COR-L47 (cell line): ENCODE measurements at places on chromosomes 12 and 14.

DNA sequence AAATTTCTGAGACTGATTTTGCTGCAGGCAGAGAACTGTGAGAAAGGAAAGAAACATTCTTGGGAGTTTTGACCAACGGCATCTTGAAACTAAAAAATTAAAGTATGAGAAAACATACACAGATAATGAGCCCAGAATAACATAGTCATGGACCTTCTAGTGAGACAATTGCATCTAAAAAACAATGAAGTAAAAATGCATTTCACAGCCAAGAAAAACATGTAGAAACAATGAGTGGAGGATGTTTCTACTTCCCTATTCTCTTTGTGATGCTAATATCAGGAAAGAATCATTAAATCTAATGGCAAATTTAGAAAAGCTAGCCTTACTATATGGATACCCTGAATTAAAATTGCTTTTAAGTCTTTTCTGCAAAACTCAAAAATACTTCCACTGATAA, 12.2 kb upstream of the PLEKHG7 start:
- no peak for DNase-seq

DNA sequence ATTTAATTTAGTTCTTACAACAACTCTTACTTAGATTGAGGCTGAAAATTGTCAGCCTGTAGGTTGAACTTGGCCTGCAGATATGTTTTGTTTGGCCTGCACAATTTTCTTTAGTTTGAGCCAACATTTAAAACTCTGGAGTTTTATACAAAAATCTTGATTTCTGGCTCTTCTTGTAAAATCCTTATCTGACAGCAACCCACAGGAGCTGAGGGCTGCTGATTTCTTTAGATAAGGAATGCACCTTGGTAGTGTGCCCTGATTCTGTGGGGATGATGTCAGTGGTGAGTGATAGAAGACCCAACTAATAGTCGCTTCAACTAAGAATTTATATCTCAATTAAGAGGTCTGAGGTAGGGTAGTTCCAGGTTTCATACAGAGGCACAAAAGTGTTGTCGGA, 49.5 kb downstream of the SOCS2 start:
- DNase-seq: no peak

DNA sequence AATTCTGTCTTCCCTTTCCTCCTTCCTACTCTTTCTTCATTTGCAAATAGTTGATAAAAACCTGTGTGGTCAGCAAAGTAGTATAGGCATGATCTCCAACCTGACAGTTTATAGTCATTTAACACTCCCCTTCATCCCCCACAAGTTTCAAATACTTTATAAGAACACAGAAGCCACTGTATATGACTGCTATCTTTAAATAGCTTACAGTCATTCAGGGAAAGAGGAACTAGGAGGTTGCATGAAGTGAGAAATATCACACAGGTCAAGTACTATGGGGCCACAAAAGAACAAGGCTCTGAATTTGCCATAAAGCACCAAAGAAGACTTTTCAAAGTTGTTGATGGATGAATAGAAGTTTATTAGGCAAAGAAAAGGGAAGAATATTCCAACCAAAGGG, 431.3 kb downstream of the NPAS3 start:
- no peak for DNase-seq

DNA sequence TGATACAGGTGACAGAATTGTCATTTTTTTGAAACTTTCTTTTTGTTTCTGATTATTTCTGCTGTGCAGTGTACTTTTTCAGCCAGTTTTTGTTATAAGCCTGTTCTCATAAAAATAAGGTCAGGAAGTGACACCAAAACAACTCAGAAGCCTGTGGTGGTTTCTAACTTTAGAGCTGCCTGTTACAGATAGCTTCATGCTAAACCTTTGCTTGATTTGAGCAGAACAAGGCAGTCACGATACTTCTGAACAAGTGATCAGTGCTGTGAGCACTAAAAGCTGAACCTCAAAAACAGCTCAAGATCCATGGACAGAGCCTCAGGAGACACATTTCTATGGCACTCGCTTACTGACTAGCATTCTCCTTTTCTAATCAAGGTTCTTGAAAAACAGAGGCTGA, 82.0 kb downstream of the PRKCH start:
- no peak for DNase-seq

- DNase-seq: no peak
Observed at GRCh38 chr12:125296701-125297100, 231.5 kb downstream of the AACS start.

GRCh38 chr14:42734041-42734440, 1127.4 kb downstream of the LRFN5 start:
- DNase-seq: no peak

GRCh38 chr12:81339071-81339470, 261.2 kb downstream of the ACSS3 start:
- DNase-seq: no peak

DNA sequence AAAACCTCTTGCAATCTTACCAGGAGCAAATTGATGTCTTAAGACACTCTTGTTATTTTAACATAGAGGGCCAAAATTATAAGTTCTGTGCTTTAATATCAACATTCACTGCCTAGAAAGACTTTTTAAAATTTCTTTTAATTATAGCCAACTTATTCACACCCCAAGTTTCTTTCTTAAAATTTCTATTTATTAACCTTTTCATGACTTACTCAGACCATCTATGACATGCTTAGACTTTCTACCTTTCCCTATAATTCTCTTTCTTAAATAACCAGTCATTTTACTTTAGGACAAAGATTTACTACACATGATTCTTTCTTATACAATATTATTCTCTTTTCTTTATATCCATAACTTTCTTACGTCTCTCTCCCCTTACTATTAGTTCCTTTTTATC, 220.4 kb downstream of the NUBPL start:
- no peak for DNase-seq

- DNase-seq: no peak
Observed at GRCh38 chr14:20194101-20194500, 3.4 kb downstream of the OR11G2 start.

DNA sequence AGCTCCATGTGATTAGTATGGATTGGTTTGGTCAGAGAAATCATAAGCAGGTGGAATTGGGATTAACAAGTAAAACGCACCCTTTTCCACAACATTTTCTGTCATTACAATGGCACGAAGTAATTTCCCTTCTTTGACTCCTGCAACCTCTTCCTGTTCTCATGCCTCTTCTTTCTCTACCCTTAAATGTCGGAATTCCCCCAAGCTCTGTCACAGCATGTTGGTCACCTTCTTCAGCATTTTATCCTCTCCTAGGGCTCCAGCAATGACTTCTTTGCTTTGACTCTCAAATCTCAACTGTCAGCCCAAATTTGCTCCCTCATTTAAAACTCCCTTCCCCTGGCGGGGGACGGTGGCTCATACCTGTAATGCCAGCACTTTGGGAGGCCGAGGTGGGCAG, 5.3 kb upstream of the GRIP1 start:
- no peak for DNase-seq

- no peak for DNase-seq
Observed at GRCh38 chr12:95326445-95326844, 108.8 kb downstream of the VEZT start.

DNA sequence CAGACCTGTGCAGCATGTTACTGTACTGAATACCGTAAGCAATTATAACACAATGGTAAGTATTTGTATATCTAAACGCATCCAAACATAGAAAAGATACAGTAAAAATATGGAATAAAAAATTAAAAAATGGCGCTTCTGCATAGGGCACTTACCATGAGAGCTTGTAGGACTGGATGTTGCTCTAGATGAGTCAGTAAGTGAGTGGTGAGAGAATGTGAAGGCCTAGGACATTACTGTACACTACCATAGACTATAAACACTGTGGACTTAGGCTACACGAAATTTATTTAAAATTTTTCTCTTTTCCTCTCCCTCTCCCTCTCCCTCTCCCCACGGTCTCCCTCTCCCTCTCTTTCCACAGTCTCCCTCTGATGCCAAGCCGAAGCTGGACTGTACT, 194.5 kb upstream of the CDKN3 start:
- no peak for DNase-seq

- peak; percentile 20 for DNase-seq
Observed at GRCh38 chr12:113684053-113684907, 212.6 kb upstream of the LHX5 start.

- no peak for DNase-seq
Observed at GRCh38 chr12:12943586-12944260, 8.2 kb downstream of the GPRC5D start.

- DNase-seq: no peak
Observed at GRCh38 chr12:94829552-94829951, 173.9 kb downstream of the NDUFA12 start.

DNA sequence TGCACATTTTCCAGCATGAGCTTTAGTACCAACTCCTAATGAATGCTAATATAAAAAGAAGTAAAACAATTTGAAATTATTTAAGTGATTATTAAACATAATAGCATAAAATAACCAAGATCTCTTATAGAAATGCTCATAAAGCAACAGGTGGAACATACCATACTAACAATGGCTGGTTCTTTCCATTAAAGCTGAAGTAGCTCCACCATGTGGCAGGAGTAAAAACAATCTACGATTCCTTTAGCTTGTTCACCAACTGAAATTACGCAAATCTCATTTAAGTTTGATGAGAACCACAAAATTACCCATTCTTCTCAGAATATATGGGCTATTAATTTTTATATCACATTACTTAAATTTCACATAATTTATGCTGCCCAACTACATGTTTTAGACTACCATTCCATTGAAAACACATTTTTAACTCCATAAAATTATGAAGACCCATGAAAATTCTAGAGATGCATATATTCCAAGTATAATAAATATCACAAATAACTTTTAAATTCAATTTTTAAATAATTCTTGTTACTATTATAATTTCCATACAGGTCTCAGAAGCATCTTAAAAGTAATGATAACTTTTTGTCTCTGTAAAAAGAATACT, 213.6 kb downstream of the DAD1 start:
- DNase-seq: peak; percentile 63

- no peak for DNase-seq
Observed at GRCh38 chr14:44436458-44436857, 70.6 kb downstream of the FSCB start.

GRCh38 chr12:68012712-68013111, 23.5 kb downstream of the IFNG-AS1 start:
- DNase-seq: no peak

DNA sequence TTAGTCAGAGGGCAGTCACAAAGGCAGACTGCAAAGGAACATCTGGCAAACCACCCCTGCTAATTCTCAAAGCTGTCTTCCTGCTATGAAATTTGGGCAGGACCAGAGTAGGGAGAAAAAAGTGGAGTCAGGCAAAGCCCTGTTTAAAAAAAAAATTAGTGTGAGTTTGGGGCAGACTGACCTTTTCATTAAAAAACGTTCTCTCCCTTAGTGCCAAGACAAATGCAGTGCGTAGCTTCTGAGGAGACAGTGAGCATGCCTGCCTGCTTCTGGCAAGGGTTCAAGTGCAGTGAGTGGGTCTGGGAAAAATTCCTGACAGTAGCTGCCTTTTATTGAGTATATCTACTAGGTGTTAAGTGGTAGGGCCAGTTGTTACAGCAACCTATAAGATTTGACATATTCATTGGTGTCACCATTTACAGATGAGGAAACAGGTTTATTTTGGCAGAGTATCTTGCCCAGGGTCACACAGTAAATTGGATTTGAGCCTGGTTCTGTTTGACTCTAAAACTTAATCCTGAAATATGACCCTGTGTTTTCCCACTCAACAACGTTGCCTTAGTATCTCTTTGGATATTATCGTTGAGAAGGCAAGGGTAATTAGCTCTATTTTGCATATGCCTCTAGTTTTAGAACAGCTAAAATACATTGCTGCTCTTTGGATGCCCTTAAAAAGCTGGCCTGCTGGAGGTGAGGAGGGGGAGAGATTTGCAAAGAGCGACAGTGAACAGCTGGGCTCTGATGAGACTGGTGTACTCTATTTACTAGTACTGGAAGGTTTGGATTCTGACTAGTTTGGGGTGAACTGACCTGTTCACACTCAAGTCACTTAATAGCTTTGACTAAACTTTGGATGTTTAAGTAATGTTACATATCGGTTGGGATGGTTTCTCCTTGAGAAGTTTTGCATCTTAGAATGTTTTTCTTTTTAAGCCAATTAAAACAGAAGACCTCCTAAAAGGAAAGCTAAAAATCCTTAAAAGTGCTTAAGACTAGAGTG, 72.8 kb downstream of the PAPOLA start:
- DNase-seq: peak; percentile 24

DNA sequence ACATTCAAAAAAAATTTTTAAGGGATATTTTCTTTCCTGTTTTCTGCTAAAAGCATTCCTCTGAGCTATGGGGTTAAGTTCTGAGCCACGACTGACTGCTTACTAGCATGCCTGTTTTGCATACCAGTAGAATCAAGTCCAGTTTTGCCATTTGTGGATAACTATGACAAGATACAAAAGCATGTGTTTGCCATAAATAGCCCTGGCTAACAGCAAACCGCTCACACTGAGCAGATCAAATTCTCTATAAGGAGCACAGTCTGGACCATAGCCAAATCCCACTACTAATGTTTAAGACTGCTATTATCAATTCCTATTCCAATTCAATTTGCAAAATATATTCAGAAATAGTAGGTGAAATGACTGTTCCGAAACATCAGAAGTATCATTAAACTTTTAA, 3.2 kb downstream of the CFL2 start:
- DNase-seq: peak; percentile 35

DNA sequence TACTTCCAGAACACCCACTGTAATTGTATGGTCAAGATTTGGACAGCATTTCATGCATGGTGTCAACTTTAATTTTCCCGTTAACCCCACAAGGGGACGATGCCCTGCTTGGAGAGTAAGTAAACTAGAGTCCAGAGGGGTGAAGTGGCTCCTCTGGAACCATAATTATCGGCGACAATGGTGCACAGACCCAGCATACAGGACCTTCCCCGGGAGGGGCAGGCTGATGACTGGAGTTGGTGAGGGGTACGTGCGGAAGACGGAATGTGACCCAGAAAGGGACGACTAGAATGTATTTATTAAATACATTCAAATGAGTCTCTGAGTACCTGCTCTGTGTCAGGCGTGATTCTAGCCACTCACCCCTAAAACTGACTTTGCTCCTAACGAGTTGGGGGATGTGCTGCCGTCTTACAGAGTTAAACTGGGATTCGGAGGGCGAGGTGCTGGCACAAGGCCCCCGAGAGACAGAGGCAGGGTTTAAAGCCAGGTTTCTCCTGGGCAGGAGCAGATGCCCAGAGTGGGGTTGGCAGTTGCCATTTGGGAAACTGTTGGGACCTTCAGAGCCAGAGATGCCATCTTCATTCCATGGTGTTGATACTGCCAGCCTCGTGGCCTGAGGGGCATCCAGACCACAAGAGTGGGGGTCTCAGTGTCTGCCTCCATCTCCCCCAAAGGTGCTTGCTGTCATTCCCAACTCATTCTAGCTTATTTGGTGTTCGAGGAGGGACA, 10.9 kb downstream of the RTL1 start:
- DNase-seq: no peak

- peak; percentile 68 for DNase-seq
Observed at GRCh38 chr12:130761537-130762318, 45.6 kb upstream of the RIMBP2 start.

DNA sequence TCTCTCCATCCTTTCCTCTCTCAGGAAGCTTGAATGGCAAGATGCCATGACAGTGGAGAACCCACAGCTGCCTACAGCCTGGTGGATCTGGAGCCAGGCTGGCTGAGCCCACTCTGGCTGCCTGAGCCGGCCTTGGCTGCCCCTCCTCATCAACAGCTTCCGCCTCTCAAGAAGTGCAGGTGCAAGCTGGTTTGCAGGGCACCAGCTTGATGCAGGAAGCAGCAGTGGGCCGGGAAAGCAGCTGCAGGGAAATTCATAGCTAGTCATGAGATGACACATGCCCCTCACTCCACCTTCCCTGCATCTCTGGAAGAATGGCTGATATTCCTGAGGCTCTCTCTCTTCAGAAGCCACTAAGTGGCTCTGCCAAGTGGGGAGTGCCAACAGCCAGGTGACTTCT, 289.1 kb downstream of the RPS29 start:
- no peak for DNase-seq

GRCh38 chr12:97397008-97397407, 65.6 kb upstream of the RMST start:
- DNase-seq: no peak

- DNase-seq: no peak
Observed at GRCh38 chr12:103751600-103751999, 89.4 kb downstream of the NT5DC3 start.
